T-cell (primary cell): ENCODE measurements at places on chromosomes 5 and 9.

DNA sequence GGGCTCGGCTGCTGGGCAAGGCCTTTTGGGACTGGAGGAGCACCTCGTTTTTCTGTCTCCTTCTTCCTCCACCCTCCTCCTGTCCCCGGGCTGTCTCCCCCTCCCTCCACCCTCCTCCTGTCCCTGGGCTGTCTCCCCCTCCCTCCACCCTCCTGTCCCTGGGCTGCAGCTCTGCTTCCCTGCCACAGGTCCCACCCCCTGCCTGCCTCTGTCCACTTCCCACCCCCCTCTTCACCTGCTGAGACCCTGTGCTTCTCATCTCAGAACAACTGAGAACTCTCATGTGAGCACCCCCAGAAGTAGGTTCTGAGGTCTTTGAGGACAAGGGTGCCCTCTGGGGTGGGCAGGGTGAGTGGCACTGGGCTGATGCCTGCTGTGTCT is 5.8 kb upstream of the TOR4A start:
- H3K4me1 ChIP-seq, result peaks cover 11% of the 10 kb centered on the region
- DNase-seq, result no peak
- no peak overlapping the region for H3K4me3 ChIP-seq
- no peak overlapping the region for H3K27ac ChIP-seq
- peaks cover 14% of the 10 kb centered on the region for H3K27me3 ChIP-seq

DNA sequence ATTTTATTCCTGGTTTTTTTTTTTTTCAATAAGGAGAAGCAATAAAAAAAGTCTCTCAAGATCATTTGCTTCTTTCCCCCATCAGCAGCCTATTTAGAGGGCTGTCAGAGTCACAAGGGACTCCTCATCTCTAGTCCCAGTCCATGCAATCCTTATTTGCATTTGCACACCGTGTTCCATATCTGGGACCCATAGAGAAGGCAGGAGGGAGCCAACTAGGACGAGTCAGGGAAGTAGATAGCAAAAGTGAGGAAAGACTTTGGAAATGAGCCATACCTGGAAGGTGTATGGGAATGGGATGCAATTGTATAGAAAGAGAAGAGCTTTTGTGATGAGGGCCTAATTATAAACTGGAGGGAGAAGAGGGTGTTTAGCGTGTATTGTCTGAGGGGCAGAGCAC is 160.0 kb downstream of the PIK3R1 start:
- no peak overlapping the region for H3K27ac ChIP-seq
- no peaks in the 10 kb centered on the region for H3K27me3 ChIP-seq
- DNase-seq, result no peak
- no peaks in the 10 kb centered on the region for H3K36me3 ChIP-seq

GRCh38 chr5:112634166-112634565 is 103.5 kb upstream of the APC start:
- no peaks in the 10 kb centered on the region for H3K36me3 ChIP-seq
- H3K4me1 ChIP-seq, result no peaks in the 10 kb centered on the region
- no peak overlapping the region for H3K4me3 ChIP-seq
- no peak for DNase-seq
- peaks cover 2% of the 10 kb centered on the region for H3K27me3 ChIP-seq

- H3K27ac ChIP-seq, result no peak overlapping the region
- DNase-seq, result no peak
- H3K4me1 ChIP-seq, result no peaks in the 10 kb centered on the region
- H3K27me3 ChIP-seq, result no peaks in the 10 kb centered on the region
Measured at GRCh38 chr5:66864240-66864884, 268.2 kb downstream of the MAST4 start.

DNA sequence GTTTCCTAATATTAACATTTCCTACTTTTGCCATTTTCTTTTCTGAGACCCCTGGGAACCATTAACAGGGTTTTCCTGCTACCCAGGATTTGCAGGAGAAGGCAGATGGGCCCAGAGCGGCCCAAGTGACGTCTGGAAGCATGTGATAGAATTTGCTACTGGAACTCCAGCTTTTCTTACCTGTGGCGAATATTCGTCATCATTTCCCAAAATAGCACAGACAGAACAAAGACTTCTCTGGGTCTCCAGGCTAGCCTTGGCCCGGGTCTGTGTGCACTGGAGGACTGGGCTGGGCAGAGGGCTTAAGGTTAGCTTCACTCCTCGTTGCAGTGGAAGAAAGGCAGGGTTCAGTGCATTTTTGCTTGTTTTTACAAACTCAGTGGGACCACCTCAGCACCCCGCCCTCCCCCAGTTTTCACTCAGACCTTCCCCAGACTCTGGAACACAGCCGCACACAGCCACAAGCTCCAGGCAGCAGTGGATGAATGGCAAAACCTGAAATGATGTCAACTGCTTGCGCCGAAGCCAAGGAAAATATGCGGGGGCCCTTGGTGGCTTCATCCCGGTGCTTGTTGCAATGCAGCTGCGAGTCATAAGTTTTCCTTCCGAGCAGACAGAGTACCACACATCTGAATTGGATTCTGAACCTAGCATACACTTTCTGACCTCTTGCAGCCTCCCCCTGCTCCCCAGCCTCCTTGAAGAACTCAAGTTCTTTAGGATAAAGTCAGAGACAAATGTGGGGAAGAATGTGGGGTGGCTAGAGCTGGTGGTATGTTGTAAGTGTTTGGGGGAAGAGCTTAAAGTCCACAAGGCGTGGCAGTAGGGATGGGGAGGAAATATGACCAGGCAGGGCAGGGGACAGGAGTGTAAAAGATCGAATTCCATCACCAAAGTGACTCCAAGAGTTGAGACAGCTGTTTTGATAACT is 586.0 kb downstream of the CCDC171 start:
- H3K4me1 ChIP-seq, result no peaks in the 10 kb centered on the region
- no peak overlapping the region for H3K4me3 ChIP-seq
- DNase-seq, result no peak
- H3K27me3 ChIP-seq, result no peaks in the 10 kb centered on the region
- no peak overlapping the region for H3K27ac ChIP-seq
- H3K36me3 ChIP-seq, result no peaks in the 10 kb centered on the region

DNA sequence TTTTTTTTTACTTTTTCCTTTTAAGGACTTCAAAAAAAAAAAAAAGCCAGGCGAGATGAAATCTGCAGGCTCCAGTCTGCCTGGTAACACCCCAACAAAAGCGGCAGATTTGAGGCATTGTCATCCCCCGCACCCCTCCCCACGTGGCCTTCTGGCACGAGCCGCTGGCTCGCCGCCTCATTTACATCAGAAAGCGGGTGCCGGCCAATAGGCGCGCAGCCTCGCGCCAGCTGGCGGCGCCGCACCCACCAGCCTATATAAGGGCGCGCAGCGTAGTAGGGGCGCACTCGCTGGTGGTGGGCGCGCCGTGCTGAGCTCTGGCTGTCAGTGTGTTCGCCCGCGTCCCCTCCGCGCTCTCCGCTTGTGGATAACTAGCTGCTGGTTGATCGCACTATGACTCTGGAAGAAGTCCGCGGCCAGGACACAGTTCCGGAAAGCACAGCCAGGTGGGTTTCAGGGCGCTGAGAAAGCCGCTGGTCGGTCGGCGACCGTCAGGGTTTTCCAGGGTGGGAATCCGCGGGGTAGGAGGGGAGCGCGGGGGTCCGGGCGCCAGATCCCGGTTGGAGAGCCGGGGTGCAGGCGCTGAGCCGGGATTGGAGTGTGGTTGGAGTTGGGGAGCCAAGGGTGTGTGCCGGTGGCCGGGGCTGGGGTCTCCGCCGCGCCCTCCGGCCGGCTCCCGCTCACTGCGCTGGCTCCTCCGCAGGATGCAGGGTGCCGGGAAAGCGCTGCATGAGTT is at the start of gene GADD45G:
TSS of gene GADD45G (plus strand) at position 284 of the 736 bp plus-strand sequence. CDS start at position 394, 110 bp downstream.
- peaks cover 6% of the 10 kb centered on the region for H3K4me1 ChIP-seq
- no peaks in the 10 kb centered on the region for H3K27me3 ChIP-seq
- DNase-seq, result peak; percentile 87
- peak within 1 kb of the TSS; percentile 55 for H3K4me3 ChIP-seq
- H3K36me3 ChIP-seq, result no peaks in the 10 kb centered on the region

DNA sequence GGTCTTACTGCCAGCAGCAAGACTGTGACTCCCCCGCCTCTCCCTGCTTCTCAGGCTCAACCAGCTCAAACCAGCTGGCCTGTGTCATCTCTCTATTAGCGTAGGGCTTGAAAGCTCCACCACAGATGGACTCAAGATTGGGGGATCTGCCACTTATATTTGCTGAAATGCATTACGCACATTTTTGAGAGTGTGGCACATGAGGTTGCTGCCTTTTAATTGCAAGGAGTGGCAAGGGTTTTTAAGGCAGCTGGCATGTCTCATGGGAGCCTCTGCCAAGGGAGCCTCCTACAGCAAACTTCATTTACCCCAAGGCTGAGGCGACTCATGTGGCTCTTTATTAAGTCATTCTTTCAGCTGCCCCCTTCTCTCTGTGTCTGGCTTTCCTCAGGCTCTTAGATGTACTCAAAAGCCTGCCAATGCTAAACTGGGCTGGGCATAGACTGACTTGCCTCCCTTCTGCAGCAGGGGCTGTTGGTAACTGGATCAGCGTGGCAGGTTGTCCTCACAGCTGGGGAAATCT is 219.3 kb downstream of the SMARCA2 start:
- H3K4me3 ChIP-seq, result no peak overlapping the region
- no peak overlapping the region for H3K27ac ChIP-seq
- no peaks in the 10 kb centered on the region for H3K27me3 ChIP-seq
- H3K36me3 ChIP-seq, result no peaks in the 10 kb centered on the region
- DNase-seq, result no peak

- H3K27me3 ChIP-seq, result no peaks in the 10 kb centered on the region
Measured at GRCh38 chr9:19637084-19637483, 151.8 kb downstream of the SLC24A2 start.

DNA sequence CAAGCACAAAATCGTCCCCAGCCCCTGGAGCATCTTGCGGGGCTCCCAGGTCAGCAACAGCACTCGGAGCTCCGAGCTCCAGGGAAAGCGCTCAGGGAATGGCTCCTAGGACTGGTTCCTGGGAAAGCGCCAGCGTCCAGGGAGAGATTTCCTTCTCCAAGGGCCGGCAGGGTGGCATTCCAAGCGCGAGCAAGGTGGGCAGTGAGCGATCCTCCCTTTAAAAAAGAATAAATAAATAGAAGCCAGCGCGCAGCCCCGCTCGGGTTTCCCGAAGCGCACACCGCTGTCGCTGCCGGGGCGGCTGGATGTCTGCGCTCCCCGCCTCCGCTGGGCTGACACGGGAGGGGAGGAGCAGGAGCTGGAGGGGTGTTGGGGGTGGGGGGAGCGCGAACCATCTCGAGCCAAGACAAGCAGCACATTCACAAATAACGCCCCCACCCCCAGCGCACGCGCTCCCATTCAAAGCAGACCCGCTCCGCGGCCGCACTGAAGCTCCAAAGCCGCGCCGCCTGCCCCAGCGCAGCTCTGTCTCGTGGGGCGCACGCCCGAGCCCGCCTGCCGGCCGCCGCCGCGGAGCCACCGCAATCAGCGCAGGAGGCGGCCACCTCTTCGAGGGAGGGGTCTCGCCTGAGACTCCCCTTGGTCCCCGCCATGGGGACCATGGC is 327.4 kb downstream of the SH3GL2 start:
- no peak overlapping the region for H3K27ac ChIP-seq
- peaks cover 2% of the 10 kb centered on the region for H3K27me3 ChIP-seq
- no peak overlapping the region for H3K4me3 ChIP-seq
- no peak for DNase-seq
- H3K4me1 ChIP-seq, result no peaks in the 10 kb centered on the region

DNA sequence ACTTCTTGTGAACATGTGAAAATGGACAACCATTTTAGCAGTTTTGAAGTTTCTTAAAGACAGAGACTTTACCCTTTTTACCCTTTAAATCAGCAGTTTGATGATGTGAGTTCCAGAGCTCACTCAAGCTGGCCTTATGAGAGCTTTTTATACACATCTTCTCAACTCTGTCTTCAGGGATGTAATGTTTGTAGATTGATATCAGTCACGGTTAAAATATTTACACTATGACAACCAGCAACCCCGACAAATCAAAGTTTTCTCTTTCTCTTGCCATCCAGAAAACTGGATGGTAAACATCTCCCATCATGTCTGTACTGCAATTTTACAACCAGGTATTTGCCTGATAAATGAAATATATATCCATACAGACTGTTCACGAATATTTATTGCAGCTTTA is 233.4 kb upstream of the ST8SIA4 start:
- H3K4me1 ChIP-seq, result no peaks in the 10 kb centered on the region
- no peak overlapping the region for H3K27ac ChIP-seq
- no peaks in the 10 kb centered on the region for H3K27me3 ChIP-seq
- DNase-seq, result no peak

- H3K36me3 ChIP-seq, result no peaks in the 10 kb centered on the region
- H3K4me1 ChIP-seq, result no peaks in the 10 kb centered on the region
- no peaks in the 10 kb centered on the region for H3K27me3 ChIP-seq
- H3K27ac ChIP-seq, result no peak overlapping the region
Measured at GRCh38 chr9:113926211-113926610, 50.1 kb downstream of the ZNF618 start.
